ENCODE measurements at places on chromosomes 3 and 15.

GRCh38 chr3:180199417-180199995 is 162.8 kb upstream of the PEX5L start:
- H3K4me3 ChIP-seq: no peak overlapping the region
- DNase-seq: no peak
- H3K27ac ChIP-seq: no peak overlapping the region
- H3K27me3 ChIP-seq: no peaks in the 10 kb centered on the region
- H3K36me3 ChIP-seq: no peaks in the 10 kb centered on the region
- no peaks in the 10 kb centered on the region for H3K4me1 ChIP-seq

- peaks cover 15% of the 10 kb centered on the region for H3K4me1 ChIP-seq
- no peak overlapping the region for H3K27ac ChIP-seq
- H3K27me3 ChIP-seq: no peaks in the 10 kb centered on the region
- H3K36me3 ChIP-seq: no peaks in the 10 kb centered on the region
Measured at GRCh38 chr15:33963831-33964664, 4.2 kb upstream of the CHRM5 start.

DNA sequence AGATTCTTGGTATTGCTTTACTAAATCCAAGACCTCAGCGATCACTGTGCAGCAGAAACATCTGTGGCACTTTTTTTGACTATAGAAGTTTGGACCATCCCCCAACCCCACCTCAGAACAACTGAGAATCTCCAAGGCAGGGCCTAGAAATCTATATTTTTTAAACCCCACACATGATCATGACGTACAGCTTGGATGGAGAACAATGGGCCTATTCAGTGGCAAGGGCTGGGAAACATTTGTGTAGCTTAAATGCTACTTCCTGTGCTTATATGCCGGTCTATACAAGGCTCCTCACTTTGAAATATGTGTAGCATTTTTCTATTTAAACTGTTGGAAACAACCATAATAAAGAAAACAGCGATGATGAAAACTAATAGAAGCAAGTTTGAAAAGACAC is 55.1 kb upstream of the SPRED1 start:
- H3K36me3 ChIP-seq: no peaks in the 10 kb centered on the region
- no peaks in the 10 kb centered on the region for H3K4me1 ChIP-seq
- no peak overlapping the region for H3K27ac ChIP-seq
- no peak overlapping the region for H3K4me3 ChIP-seq
- peak; percentile 60 for DNase-seq
- H3K27me3 ChIP-seq: no peaks in the 10 kb centered on the region

- DNase-seq: no peak
- H3K27ac ChIP-seq: no peak overlapping the region
- no peaks in the 10 kb centered on the region for H3K27me3 ChIP-seq
- H3K36me3 ChIP-seq: no peaks in the 10 kb centered on the region
- H3K4me3 ChIP-seq: no peak overlapping the region
Measured at GRCh38 chr3:110389005-110389404, 682.6 kb upstream of the NECTIN3 start.

DNA sequence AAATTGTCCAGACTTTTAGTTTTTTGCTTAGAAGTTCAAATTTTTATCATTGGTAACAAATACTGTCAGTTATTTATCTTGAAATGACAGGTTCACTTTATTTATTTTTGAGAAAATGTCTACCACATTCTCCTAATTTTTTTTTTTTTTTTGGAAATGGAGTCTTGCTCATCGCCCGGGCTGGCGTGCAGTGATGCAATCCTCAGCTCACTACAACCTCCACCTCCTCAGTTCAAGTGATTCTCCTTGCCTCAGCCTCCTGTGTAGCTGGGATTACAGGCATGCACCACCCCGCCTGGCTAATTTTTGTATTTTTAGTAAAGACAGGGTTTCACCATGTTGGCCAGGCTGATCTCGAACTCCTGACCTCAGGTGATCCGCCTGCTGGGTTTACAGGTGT is 16.1 kb upstream of the EBLN2 start:
- H3K36me3 ChIP-seq: peaks cover 2% of the 10 kb centered on the region
- no peak overlapping the region for H3K27ac ChIP-seq
- no peaks in the 10 kb centered on the region for H3K27me3 ChIP-seq

GRCh38 chr3:142963516-142964448 is at the start of gene PAQR9:
Gene PAQR9, minus strand, starts transcription at chr3:142963674. Its CDS starts 338 bp downstream, at chr3:142963336.
- peaks cover 30% of the 10 kb centered on the region for H3K27me3 ChIP-seq
- H3K27ac ChIP-seq: no peak within 1 kb of the TSS
- peak within 1 kb of the TSS; percentile 46 for H3K4me3 ChIP-seq
- no peaks in the 10 kb centered on the region for H3K36me3 ChIP-seq

GRCh38 chr3:169460035-169460434 is 203.5 kb downstream of the MECOM start:
- no peaks in the 10 kb centered on the region for H3K27me3 ChIP-seq
- DNase-seq: no peak
- no peaks in the 10 kb centered on the region for H3K36me3 ChIP-seq
- H3K27ac ChIP-seq: no peak overlapping the region
- H3K4me1 ChIP-seq: no peaks in the 10 kb centered on the region

DNA sequence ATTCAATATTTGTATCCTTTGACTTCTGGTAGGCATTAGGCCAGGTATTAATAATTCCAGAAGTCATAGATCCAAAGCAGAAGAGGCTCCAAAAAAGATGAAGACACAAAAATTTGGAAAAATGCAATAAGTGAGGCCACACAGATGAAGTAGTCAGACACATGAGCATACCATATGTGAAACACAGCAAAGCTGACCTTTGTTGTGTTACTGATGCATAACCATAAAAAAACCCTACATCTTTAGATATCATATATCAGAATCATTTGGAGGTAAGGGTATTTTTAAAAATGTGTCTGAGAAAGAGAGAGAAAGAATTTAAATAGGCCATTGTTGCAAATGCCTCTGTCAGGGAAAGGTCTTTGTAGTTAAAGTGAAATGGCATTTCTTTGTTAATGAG is 314.9 kb downstream of the SLC9A9 start:
- H3K4me1 ChIP-seq: no peaks in the 10 kb centered on the region
- no peak overlapping the region for H3K4me3 ChIP-seq
- DNase-seq: no peak
- no peaks in the 10 kb centered on the region for H3K36me3 ChIP-seq
- no peaks in the 10 kb centered on the region for H3K27me3 ChIP-seq

DNA sequence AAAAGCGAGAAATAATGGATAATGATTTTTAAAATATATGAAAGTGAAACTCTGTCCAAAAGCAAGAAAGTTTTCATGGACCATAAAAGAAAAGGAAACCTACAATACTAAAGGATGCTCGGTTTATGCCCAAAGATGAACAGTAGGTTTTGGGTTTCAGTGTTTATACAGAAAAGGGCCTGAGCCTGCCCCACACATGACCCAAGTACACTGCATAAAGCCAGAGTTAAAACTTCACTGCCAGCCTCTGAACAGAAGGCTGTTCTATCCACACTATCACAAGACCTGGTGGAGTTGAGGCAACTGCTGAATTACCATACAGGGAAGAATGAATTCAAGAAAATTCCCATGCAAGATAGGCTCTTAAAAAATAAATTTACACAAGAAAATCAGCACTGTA is 165.2 kb downstream of the MECOM start:
- no peak overlapping the region for H3K4me3 ChIP-seq
- no peaks in the 10 kb centered on the region for H3K4me1 ChIP-seq
- H3K27me3 ChIP-seq: no peaks in the 10 kb centered on the region
- no peaks in the 10 kb centered on the region for H3K36me3 ChIP-seq
- DNase-seq: no peak

- H3K4me1 ChIP-seq: no peaks in the 10 kb centered on the region
- H3K27ac ChIP-seq: no peak overlapping the region
- H3K4me3 ChIP-seq: no peak overlapping the region
- H3K27me3 ChIP-seq: peaks cover 32% of the 10 kb centered on the region
Measured at GRCh38 chr3:183493296-183494045, 62.0 kb downstream of the KLHL6 start.

DNA sequence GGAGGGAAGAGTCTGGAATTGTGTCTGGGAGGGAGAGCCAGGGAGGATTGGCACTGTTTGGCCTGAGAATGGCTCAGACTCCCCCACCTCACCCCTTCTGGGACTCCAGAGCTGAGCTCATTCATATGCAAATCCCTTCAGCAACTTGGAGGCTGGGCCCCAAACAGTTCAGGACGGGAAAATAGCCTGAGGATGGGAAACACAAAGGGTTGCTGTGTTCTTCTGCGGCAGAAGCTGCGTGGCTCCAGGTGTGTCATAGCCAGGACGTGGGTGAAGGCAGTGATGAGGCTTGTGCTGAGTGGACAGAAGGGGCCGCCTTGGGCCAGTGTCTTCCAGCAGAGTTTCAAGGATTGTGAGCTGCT is 16.6 kb downstream of the MASP1 start:
- peaks cover 45% of the 10 kb centered on the region for H3K4me1 ChIP-seq
- H3K27ac ChIP-seq: peak overlapping the region; percentile 86
- H3K4me3 ChIP-seq: no peak overlapping the region
- peaks cover 18% of the 10 kb centered on the region for H3K36me3 ChIP-seq
- DNase-seq: no peak

GRCh38 chr3:126752303-126753190 is 48.5 kb downstream of the CHCHD6 start:
- H3K4me1 ChIP-seq: peaks cover 53% of the 10 kb centered on the region
- no peak overlapping the region for H3K4me3 ChIP-seq
- no peaks in the 10 kb centered on the region for H3K27me3 ChIP-seq
- H3K36me3 ChIP-seq: no peaks in the 10 kb centered on the region
- H3K27ac ChIP-seq: no peak overlapping the region

GRCh38 chr3:50331364-50331907 is 3.4 kb upstream of the TUSC2 start:
- no peak overlapping the region for H3K4me3 ChIP-seq
- H3K4me1 ChIP-seq: peaks cover 10% of the 10 kb centered on the region
- peaks cover 31% of the 10 kb centered on the region for H3K36me3 ChIP-seq
- H3K27me3 ChIP-seq: no peaks in the 10 kb centered on the region
- no peak overlapping the region for H3K27ac ChIP-seq
- DNase-seq: no peak

GRCh38 chr3:187369089-187369447 is 883 bp downstream of the RTP4 start:
- DNase-seq: no peak
- H3K4me3 ChIP-seq: no peak overlapping the region
- H3K27me3 ChIP-seq: no peaks in the 10 kb centered on the region
- no peaks in the 10 kb centered on the region for H3K36me3 ChIP-seq

- no peaks in the 10 kb centered on the region for H3K36me3 ChIP-seq
- no peak overlapping the region for H3K27ac ChIP-seq
Measured at GRCh38 chr15:60086681-60087429, 82.7 kb downstream of the FOXB1 start.

DNA sequence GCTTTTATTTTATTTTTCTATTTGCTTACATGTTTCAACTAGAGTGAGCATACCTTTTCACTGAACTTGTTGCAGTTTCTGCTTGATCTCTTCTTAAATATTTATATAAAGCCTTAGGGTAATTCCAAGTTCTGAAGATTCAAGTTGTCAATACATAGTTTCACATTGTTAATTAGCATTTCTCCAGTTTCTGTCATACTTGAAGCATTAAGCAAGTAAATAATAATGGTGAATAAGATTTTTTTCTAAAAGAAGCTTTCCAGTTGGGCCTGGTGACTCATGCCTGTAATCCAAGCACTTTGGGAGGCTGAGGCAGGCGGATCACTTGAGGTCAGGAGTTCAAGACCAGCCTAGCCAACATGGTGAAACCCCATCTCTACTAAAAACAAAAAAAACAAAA is 53.9 kb downstream of the CALML4 start:
- peaks cover 10% of the 10 kb centered on the region for H3K36me3 ChIP-seq
- H3K27me3 ChIP-seq: no peaks in the 10 kb centered on the region
- DNase-seq: no peak
- no peak overlapping the region for H3K27ac ChIP-seq
- H3K4me3 ChIP-seq: no peak overlapping the region

GRCh38 chr3:125141596-125142419 is 70.7 kb downstream of the SLC12A8 start:
- H3K4me3 ChIP-seq: peak overlapping the region; percentile 5
- DNase-seq: peak; percentile 33
- no peak overlapping the region for H3K27ac ChIP-seq
- H3K27me3 ChIP-seq: no peaks in the 10 kb centered on the region
- peaks cover 19% of the 10 kb centered on the region for H3K4me1 ChIP-seq
- no peaks in the 10 kb centered on the region for H3K36me3 ChIP-seq

GRCh38 chr3:4460334-4460733 is 6.7 kb downstream of the SUMF1 start:
- no peaks in the 10 kb centered on the region for H3K36me3 ChIP-seq
- no peak overlapping the region for H3K27ac ChIP-seq
- no peak overlapping the region for H3K4me3 ChIP-seq
- DNase-seq: no peak
- H3K4me1 ChIP-seq: no peaks in the 10 kb centered on the region
- H3K27me3 ChIP-seq: no peaks in the 10 kb centered on the region

- no peaks in the 10 kb centered on the region for H3K4me1 ChIP-seq
- peak; percentile 20 for DNase-seq
- no peaks in the 10 kb centered on the region for H3K36me3 ChIP-seq
- no peaks in the 10 kb centered on the region for H3K27me3 ChIP-seq
- no peak overlapping the region for H3K27ac ChIP-seq
Measured at GRCh38 chr3:72187131-72187530, 402.2 kb upstream of the PROK2 start.

DNA sequence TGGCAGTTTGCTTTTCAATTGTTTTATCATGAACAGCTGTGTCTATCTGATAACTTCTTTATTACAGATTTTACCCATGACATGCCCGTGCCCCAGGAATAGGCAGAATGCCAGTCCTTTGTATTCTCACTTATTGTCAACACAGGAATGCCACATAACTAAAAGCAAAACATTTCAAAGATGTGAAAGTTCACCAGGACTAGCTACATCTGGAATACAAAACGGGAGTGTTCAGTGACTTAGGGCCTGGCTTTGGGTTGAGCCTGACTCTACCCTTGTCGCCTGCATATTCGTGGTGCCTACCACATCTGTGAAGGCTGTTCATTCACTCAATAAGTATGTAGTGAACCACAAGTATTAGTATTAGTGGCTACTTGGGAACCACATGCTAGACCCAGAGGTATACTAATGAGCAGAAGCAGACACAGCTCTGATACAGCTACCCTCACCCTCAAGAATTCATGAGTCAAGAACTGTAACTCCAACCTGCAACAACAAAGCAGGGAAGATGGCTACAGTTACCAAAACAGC is 2.9 kb downstream of the TNFSF10 start:
- H3K36me3 ChIP-seq: no peaks in the 10 kb centered on the region
- peak; percentile 29 for DNase-seq
- H3K4me3 ChIP-seq: no peak overlapping the region
- H3K27ac ChIP-seq: no peak overlapping the region
- no peaks in the 10 kb centered on the region for H3K4me1 ChIP-seq

DNA sequence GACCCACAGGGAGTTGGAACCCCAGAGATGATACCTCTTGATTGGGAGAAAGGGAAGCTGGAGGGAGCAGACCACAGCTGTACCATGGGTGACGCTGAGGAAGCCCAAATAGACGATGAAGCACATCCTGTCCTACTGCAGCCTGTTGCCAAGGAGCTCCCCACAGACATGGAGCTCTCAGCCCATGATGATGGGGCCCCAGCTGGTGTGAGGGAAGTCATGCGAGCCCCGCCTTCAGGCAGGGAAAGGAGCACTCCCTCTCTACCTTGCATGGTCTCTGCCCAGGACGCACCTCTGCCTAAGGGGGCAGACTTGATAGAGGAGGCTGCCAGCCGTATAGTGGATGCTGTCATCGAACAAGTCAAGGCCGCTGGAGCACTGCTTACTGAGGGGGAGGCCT is 201.1 kb downstream of the AKAP13 start:
- H3K27me3 ChIP-seq: no peaks in the 10 kb centered on the region
- H3K4me3 ChIP-seq: no peak overlapping the region
- peaks cover 29% of the 10 kb centered on the region for H3K4me1 ChIP-seq
- peaks cover 10% of the 10 kb centered on the region for H3K36me3 ChIP-seq
- no peak for DNase-seq

- no peaks in the 10 kb centered on the region for H3K36me3 ChIP-seq
- no peak for DNase-seq
- H3K4me1 ChIP-seq: no peaks in the 10 kb centered on the region
- H3K27me3 ChIP-seq: no peaks in the 10 kb centered on the region
- no peak overlapping the region for H3K27ac ChIP-seq
- H3K4me3 ChIP-seq: no peak overlapping the region
Measured at GRCh38 chr3:82082796-82083195, 321.4 kb upstream of the GBE1 start.

All from cardiac muscle cell (in vitro differentiated cells and primary cell).